ENCODE measurements at places on chromosomes 16 and 17.

GRCh38 chr17:39271546-39271945, 45.8 kb upstream of the STAC2 start:
- DNase-seq = no peak

- no peak for DNase-seq
Observed at GRCh38 chr17:16241906-16242399, 24.9 kb downstream of the PIGL start.

GRCh38 chr16:58882292-58882691, 148.2 kb upstream of the GOT2 start:
- peak; percentile 1 for DNase-seq

GRCh38 chr16:85736921-85737320, 14.0 kb downstream of the C16orf74 start:
- no peak for DNase-seq

- no peak for DNase-seq
Observed at GRCh38 chr16:67613808-67614207, 31.1 kb upstream of the CARMIL2 start.

DNA sequence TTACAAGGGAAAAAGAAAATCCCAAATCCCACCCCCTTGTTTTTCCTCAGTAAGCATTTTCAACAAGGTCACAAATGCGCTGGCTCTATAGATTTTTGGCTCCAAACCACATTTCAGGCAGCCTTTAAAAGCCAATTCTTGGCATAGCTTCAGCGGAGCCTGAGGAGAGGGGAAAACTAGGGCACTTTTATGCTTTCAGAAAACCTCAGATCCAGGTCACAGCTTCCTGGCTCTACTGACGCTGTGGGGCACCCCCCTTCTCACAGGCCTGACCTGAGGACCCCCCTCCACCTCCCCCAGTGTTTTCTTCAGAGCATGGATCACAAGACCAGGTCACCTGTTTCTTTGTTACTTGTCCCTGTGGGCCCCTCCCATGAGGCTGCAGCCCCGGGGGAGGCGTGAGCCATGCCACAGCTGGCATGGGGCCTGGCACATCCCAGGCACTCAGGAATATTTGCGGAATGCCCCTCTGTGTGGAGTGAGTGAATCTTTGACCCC, 30.1 kb upstream of the MTSS2 start:
- DNase-seq = no peak

GRCh38 chr16:15398618-15399316, 3.2 kb downstream of the MPV17L start:
- DNase-seq = no peak

- DNase-seq = peak; percentile 47
Observed at GRCh38 chr17:73722165-73722564, 77.9 kb upstream of the SDK2 start.

- peak; percentile 14 for DNase-seq
Observed at GRCh38 chr17:51372345-51373004, 112.1 kb downstream of the UTP18 start.

DNA sequence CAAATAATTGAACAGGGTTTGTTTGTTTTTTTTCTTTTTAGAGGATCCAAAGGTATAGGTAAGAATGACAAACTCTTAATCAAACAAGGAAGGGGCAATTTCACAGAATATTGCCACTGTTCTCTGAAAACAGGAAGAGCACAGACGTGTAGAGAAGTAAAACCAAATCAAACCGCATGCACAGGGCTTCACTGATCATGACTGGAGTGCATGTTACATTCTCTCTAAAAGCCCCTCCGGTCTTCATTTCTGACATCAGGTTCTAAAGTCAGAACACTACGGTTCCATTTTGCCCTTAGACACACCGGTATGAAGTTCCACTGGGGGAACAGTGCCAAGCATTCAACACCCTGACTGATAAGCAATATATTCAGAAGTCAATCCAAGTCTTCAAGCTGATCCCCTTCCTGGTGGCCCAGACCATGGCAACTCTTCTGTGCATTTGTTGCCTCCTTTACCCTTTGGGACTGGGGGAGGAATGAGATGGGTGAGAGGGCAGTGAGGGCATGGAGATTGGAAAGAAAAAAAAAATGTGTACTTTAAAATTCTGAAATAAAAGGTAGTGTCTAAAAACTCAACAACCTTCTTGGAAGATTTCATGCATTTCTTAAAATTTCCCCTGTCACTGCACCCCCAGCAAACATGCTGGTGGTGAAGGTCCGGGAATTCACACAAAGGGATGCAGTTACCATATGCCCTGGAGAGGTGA, 1.4 kb downstream of the MMD start:
- peak; percentile 58 for DNase-seq

GRCh38 chr17:4127555-4127954, 15.3 kb downstream of the ZZEF1 start:
- no peak for DNase-seq

GRCh38 chr17:78532922-78533640, 44.1 kb downstream of the DNAH17 start:
- no peak for DNase-seq

DNA sequence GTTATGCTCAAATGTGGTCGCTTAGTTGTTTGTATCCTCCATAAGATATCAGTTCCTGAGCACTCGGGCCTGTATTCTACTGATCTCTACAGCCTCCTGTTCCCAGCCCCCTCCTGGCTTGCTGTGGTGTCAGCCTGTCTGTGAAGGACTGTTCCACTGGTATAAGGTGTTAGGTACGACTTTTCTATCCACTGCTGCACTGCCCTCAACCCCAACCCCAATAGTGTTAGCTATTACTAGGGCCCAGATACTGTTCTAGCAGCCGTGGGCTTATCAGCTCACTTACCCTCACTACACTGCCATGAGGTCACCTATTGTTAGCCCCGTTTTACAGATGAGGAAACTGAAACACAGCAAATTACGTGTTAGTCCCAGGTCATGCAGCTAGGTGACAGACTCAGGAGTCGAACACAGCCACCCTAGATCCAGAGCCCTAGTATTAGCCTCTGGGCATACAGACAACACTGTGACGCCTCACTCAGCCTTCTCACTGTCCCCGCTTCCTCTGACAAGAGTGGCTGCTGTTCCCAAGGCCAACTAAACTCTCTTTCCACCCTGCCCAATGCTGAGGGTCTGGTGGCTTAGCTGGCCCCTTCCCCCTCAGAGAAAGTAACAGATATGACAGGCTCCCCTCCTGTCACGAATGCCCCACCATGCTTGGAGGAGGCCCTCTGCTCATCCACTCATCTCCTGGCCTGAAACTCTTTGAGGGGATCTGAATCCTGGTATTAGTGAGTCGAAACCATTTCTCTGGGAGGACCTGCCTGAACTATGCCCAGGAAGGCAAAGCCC, 25.6 kb upstream of the ZNF652 start:
- peak; percentile 42 for DNase-seq

GRCh38 chr17:76732734-76733617, 4.2 kb downstream of the SRSF2 start:
- no peak for DNase-seq

DNA sequence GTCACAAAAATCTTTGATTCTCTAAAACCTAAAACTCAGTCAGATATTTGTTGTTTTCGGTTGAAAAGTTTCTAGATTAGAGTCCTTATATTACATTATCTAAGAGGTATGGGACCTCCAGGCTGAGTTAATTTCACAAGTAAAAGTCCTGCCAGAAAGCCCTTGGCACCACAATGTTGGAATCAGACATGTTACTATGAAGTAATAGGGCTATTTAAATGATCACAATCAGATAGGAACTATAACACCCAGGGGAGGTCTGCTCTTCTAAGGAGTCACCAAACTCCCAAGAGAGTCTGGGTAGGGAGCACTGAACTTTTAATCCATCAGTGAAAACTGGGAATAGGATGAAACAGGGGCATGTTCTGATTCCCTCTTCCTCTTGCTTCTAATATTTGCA, 54.2 kb downstream of the WIPI1 start:
- DNase-seq = no peak

- no peak for DNase-seq
Observed at GRCh38 chr16:54194334-54194743, 92.2 kb downstream of the IRX3 start.

- no peak for DNase-seq
Observed at GRCh38 chr16:55566432-55567175, at the start of gene CAPNS2. Gene CAPNS2, plus strand, starts transcription at chr16:55566684. Its CDS starts 73 bp downstream, at chr16:55566757.

DNA sequence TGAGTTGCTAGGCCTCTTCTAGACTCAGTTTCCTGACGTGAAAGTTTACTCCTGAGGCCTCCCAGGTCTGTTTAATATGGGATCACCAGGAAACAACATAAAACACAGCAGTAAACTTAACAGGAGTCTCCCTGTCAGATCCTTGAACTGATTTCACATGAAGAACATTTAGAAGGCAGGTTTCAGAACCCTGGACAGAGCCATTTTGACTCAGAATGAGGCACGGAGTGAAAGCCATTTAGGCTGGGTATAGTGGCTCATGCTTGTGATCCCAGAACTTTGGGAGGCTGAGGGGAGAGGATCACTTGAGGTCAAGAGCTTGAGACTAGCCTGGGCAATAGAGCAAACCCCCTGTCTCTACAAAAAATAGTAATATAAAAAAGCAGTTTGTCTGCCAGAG, 289.1 kb downstream of the CA10 start:
- no peak for DNase-seq

DNA sequence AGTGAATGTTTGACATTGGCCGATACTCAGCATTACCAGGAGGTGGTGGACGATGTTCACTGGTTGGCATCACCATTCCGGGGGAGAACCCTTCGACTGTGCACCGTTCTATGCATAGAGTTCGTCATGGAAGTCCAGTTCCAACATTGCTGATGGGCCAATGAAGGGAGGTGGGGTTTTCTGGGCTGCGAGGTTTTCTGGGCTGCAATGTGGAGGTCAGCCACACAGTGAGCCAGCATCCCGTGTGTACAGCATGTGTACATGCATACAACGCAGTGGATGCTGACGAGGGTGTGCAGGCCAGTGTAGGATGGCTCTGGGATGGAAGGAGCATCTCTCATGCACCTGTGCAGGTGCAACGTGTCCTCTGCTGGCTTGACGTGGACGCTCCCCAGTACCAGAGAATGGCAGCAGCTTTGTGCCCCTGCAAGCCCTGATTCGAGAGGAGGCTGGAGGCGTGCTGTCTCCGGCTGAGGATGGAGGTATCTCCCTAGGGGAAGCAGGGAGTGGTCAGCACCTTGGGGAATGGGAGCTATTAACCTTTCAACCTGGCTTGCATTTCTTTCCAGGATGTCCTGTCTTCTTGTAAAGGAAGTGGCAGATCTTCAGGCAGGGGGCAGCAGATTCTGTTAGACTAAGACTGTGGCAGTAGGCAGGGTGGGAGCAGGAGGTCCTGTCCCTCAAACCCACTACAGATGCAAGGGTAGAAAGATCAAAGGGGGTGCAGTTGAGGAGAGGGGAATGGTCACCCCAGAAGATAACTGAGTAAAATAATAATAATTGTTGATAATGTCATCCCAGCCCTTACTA, 98.2 kb downstream of the CYLD start:
- DNase-seq = no peak

DNA sequence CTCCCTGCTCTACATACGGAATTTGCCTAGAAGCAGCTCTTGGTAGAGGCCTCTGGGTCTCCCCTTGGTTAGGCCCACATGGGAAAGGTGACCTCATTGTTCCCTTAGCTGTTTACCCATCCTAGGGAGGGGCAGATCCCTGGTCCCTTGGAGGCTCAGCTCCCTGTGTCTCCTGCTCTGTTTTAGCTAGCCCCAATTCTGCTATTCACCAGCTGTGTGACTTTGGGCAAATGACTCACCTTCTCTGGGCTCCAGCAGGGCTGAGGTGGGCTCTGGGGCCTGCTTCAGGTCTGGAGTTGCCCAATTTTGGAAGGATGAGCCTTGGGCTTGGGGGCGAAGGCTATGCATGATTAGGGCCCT, 3.9 kb downstream of the ABCC3 start:
- no peak for DNase-seq

DNA sequence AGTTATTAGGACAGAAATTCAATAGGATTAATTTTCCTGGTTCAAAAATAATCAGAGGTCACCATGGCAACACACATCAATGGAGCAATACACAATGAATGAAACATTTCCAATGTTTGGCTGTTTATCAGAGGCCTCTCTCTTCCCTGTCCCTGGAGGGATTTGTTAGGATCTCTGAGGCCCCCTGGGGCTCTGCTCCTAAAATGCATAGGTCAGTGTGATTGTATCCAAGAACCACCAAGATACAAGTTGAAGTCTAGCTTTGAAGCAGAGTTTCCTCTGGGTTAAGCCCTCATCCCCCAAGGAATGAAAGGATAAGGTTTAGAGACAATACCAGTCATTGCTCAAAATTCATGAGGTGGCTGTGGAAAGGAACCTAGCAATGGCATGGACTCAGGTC, 561.2 kb upstream of the C16orf82 start:
- no peak for DNase-seq

GRCh38 chr16:9151597-9151996, 60.2 kb downstream of the HAPSTR1 start:
- no peak for DNase-seq

DNA sequence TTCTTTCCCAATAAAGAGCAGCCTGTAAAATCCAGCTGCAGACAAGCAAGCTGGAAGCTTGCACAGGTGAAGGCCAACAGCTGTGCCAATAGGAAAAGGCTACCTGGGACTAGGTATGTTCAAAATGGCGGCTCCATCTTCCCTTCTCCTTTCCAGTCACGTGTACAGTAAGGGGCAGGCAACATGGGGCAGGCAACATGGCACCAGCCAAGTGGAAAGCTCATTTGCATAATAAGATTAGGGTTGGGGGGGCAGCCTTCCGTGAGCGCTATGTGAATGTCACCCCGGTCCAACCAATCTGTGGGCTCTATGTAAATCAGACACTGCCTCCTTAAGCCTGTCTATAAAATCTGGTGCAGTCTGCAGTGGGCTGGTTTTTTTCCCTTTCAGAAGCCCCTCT, 31.3 kb downstream of the TVP23A start:
- DNase-seq = no peak

DNA sequence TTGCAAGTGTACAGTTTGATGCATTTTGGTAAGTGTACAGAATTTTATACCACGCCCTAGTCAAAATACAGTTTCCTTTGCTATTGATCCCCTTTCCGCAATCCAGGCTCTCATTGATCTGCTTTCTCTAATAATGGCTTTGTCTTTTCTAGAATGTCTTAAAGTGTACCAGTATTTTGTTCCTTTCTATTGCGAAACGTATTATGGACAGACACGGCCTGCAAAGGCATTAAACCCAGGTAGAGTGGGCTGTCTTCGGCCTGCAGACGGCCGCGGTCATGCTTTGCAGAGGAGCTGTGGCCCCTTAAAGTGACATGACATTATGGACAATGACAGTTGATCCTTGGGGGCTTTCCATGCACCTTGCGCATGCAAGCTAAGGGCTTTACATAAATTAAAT, 15.9 kb upstream of the HSBP1 start:
- DNase-seq = no peak

DNA sequence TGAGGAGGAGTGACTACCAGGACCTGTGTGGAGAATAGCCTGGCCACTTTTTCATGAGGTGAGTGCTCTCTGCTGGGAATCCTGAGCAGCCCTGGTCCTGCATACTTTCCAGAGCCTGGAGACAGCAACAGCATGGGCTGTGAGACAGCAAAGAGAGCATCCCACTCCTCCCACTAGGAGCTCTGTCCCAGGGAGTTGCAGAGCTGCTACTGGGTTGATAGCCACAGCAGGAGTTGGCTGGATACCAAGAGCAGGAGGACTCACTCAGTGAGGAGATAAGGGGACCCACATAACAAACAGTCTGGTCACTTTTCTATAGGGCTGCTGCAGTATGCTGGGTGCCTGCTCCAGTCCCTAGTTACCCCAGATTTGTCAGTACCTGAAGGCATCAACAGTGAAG, 439.3 kb upstream of the CDH8 start:
- no peak for DNase-seq

- no peak for DNase-seq
Observed at GRCh38 chr16:13521356-13521755, 398.6 kb upstream of the ERCC4 start.

- no peak for DNase-seq
Observed at GRCh38 chr16:65994291-65994690, 372.2 kb upstream of the CDH5 start.

- DNase-seq = peak; percentile 54
Observed at GRCh38 chr17:72985882-72986720, 106.4 kb downstream of the SLC39A11 start.
